ENCODE measurements at places on chromosomes 7 and 10.

- no peak for DNase-seq
Measured at GRCh38 chr7:12712236-12712635, 24.8 kb downstream of the ARL4A start.

- no peak for DNase-seq
Measured at GRCh38 chr10:11286261-11286852, 268.7 kb downstream of the CELF2 start.

DNA sequence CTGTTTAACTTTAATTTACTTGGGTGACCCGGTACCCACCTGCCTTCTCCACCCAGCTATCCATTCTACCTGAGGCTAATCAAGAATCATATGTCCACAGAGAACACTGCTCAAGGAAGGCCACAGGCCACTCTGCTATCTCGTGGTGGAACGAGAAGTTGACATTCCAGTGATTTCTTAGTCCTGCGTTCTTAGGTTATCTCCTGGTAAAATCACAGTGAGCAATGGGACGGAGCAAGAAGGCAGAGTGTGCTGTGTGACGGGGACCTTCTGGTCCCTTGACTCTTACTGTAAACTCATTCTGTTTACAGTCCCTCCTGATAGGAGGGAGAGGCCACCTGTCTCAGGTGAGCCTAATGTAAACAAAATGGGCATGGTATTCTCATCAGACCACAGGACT is 256.6 kb downstream of the TNS3 start:
- no peak for DNase-seq

DNA sequence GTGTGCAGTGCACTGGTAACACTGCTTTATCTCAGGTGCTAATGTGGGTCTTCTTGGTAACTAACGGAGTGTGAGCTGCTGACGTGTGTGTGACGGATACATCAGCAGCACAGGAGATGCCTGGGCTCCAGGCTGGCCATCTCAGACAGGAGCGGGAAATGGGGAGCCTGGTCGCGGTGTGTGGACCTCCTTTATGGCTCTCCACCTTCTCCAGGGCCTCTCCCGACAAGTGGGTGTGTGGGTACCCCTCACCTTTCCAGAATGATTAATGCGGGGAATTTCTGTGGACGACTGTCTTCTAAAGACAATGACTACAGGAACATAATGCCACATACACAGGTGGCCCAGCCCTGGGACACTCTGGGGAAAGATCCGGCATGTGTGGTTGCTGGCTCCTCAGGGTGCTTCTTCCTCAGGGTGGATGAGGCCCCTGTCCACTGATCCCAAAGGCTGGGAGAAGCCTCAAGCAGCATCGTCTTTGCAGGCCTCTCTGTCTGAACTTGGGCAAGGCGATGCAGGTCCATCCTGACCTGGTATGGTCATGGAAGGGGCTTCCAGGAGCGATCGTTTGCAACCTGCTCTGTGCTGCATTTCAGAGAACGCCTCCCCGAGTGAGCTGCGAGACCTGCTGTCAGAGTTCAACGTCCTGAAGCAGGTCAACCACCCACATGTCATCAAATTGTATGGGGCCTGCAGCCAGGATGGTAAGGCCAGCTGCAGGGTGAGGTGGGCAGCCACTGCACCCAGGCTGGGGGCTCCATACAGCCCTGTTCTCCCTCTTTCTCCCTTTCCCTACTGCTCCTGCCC is 20.3 kb upstream of the CSGALNACT2 start:
- DNase-seq: no peak

DNA sequence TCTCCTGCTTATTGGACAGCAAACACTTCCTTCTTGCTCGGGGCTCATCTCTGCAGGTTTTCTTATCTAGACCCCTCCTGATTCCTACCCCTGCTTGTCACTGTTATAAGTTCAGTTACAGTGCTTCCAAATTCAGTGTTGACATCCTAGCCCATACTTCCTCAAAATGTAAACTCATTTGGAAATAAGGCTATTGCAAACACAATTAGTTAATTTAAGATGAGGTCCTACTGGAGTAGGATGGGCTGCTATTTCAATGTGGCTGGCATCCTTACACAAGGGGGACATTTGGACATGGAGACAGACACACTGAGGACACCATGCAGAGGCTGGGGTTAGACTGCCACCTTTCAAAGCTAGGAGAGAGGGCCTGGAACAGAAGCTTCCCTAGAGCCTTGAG is 85.2 kb upstream of the NPVF start:
- DNase-seq: no peak

- no peak for DNase-seq
Measured at GRCh38 chr7:501526-501925, 18.1 kb downstream of the PDGFA start.

GRCh38 chr7:69743436-69743835 is 145.2 kb downstream of the AUTS2 start:
- no peak for DNase-seq
